Fibroblast of upper back skin (primary cell): ENCODE measurements at places on chromosomes 16 and 17.
A peak's percentile ranks its signal among the peaks of the same experiment; 100 is the strongest.

- peak; percentile 24 for DNase-seq
These were observed 39.7 kb upstream of the MEAK7 start for GRCh38 chr16:84544031-84544773.

DNA sequence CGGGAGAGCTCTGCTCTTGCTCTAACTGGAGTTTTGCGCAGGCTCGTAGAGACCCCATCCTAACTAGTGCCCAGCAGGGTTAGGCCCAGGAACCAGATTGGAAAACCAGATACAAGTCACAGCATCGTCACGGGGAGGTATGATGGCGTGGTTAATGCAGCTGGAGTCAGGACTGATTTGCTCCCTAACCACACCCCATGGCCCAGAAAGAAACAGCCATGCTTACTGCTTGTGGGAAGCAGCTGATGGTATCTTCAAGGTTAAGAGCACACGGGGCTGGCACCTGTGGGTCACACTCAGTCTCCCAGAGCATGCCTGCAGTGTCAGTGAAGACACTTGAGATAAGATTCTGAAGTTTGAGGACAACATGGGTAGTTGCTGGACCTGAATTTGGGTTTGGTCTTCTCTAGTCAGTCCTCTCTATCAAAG lies 60.2 kb downstream of the WIPI1 start:
- DNase-seq = no peak

- DNase-seq = no peak
These were observed 108.1 kb downstream of the HS3ST4 start for GRCh38 chr16:25799816-25800215.

- DNase-seq = no peak
These were observed 470.2 kb downstream of the PMP22 start for GRCh38 chr17:14794961-14795360.

DNA sequence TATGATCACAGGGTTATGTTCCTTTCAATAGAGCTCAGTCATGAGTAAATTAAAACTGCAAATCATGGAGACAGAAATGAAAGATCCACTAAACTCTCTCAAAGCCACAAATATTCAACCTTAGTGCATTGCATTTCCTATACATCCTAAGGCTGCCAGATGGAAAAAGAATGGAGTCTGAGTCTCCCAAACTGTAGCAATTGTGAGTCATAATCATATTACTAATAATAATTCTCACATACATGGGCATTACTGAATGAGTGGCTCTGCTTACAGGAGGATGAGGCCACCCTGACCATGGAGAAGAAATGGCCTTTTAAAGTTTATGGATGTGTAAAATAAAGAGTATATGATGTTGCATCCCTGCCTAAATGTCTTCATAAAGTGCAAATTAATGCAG lies 3.2 kb downstream of the CA10 start:
- DNase-seq = no peak

DNA sequence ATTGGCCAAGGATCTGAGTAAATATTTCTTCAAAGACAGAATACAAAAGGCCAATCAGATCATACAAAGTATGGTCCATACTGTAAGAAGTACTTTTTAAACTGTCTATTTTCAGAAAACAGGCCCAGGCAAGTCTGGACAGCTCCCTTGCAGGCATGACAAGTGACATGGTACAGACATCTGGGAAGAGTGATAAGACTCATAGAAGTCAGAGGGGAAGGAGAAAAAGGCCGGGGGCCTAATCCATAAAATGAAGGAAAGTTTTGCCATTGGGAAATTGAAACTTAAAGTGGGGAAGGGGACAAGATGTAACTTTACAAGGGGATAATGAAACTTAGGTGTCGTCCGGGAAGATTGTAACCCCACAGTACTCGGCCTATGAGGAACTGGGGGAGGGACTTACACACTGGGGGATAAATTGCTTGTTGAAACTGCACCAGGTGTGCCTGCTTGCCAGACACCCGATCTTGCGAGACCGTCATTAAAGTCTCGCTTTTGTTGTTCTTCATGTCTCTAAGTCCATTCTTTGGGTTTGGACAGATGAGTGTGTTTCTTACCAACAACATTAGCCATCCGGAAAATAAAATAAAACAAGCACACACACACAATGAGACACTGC lies 684.0 kb downstream of the CDH11 start:
- DNase-seq = no peak

DNA sequence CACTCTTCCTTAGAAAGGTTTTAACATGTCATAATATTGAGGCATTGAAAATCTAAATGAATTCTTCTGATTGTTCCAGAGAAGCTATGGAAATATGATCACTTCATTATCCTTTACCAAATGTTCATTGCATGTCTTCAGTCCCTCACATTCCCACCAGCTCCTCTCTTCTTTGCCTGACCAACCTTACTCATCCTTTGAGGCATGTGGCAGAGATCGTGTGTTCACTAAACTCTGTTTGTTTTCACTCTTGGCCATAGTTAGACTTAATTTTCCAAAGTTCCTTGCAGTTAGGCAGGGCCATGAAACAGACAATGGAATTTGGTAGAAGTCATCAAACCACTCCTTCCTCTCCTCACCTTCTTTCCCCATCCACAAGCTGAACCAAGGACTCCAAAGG lies 266.5 kb upstream of the HSBP1 start:
- DNase-seq = no peak

DNA sequence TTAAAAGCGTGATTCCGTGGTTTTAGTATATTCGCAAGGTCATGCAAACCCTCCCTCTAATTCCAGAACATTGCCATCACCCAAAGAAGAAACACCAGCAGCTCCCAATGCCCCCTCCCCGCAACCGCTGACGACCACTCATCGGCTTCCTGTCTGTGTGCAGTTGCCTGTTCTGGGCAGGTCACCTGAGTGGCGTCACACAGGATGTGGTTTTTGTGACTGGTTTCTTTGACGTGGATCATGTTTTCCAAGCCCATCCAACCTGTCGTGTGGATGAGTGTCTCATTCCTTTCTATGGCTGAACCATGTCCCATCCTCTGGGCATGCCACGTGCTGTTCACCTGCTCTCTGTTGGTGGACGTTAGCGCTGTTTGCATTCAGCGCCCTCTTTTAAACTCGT lies 8.2 kb upstream of the ATP2C2 start:
- DNase-seq = peak; percentile 2

- no peak for DNase-seq
These were observed 109.0 kb upstream of the DHX40 start for GRCh38 chr17:59456428-59456827.

GRCh38 chr17:28901866-28902818 lies 737 bp downstream of the DHRS13 start:
- DNase-seq = no peak

GRCh38 chr17:45749831-45750335 lies 34.2 kb upstream of the CRHR1 start:
- DNase-seq = no peak

DNA sequence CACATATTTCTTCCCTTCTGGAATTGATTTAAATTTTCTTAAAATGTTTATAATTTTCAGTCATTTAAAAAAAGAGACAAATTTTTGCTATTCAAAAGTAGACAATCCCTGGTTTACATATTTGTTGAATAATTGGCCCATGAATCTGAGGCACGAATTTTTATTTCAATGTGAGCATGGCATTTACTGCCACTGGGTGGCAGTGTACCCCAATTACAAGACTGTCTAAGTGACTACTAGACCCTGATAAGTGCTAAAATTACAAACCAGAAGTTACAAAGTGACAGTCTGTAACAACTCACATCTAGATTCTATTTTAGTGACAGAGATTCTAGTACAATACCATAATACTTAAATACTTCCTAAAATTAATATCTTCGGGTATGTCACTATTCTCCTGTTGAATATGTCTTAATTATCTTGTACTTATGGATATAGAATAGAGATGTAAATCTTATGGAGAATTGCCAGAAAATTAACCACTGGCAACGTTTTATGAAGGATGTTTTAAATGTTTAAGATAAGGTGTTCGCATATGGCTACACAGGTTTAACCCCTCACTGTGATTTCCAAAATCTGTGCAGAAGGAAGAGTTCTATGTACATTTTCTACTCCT lies 235.8 kb downstream of the MAP2K4 start:
- peak; percentile 66 for DNase-seq

DNA sequence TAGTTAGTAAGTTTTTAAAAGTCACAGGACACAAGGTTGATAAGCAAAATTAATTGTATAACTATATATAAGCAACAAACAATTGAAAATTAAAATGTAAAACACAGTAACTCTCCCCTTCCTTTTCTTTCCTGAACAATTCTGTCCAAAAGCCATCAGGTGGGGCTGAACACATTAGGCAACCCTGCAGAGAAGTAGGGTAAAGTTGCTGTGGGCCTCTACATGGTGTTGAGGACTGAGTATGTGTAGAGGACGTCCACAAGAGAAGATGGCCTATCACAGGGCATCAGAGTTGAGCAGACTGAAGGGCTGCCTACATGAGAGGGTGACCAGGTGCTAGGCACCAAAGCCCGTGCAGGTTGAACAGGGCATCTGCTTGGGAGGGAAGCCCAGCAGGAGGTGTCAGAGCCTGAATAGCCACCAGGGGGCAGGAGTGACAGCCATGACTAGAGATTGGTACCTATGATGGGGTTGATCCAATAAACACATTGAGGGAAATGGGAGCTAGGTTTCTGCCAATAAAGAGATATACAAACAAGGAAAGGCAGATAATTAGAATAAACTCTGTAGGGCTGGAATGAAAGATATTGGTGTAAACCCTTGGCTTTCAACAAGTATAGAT lies 415.1 kb downstream of the NPIPA8 start:
- DNase-seq = no peak

- DNase-seq = no peak
These were observed 7.4 kb upstream of the MED9 start for GRCh38 chr17:17469358-17469757.

DNA sequence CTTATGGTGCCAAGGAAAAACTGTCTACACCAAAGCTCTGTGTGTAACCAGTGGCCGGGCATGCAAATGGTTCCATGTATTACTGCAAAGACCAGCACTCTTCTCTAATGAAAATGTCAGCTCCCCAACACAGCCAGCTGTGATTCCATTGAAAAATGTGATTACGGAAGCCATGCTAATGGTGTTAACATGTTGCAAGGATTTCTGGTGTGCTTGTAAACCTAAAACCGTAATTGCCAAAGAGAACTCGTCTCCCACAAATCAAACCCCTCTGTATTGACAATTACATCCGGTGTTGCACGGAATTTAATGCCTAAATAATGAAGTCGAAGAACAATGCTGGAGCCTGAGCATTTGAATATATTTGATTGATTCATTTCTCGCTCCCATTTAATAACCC lies 351.7 kb downstream of the NPIPA8 start:
- DNase-seq = no peak

GRCh38 chr17:31841850-31842194 lies 17.2 kb downstream of the COPRS start:
- no peak for DNase-seq

DNA sequence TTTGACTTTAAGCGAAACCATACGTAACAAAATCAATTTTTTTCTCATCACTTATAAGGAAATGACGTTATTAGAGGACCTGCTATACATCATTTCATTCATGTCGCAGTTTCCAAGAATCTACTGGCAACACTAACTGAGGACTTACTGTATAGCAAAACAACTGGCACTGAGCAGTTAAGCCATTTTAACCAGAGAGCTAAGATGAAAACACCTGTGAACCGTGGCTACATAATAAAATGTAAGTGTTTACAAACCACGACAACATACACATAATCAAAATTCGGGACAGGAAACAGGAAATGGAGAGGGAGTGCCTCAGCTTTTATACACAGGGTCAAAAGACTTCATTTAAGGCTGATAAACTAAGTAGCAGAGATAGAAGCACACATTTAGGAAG lies 29.5 kb downstream of the METTL16 start:
- no peak for DNase-seq

GRCh38 chr17:28828294-28829040 lies 14.1 kb downstream of the FAM222B start:
- DNase-seq = peak; percentile 30

GRCh38 chr16:56547120-56547948 lies 17.5 kb upstream of the MT4 start:
- DNase-seq = peak; percentile 64

GRCh38 chr17:18045691-18046350 lies 6.6 kb downstream of the GID4 start:
- DNase-seq = no peak

DNA sequence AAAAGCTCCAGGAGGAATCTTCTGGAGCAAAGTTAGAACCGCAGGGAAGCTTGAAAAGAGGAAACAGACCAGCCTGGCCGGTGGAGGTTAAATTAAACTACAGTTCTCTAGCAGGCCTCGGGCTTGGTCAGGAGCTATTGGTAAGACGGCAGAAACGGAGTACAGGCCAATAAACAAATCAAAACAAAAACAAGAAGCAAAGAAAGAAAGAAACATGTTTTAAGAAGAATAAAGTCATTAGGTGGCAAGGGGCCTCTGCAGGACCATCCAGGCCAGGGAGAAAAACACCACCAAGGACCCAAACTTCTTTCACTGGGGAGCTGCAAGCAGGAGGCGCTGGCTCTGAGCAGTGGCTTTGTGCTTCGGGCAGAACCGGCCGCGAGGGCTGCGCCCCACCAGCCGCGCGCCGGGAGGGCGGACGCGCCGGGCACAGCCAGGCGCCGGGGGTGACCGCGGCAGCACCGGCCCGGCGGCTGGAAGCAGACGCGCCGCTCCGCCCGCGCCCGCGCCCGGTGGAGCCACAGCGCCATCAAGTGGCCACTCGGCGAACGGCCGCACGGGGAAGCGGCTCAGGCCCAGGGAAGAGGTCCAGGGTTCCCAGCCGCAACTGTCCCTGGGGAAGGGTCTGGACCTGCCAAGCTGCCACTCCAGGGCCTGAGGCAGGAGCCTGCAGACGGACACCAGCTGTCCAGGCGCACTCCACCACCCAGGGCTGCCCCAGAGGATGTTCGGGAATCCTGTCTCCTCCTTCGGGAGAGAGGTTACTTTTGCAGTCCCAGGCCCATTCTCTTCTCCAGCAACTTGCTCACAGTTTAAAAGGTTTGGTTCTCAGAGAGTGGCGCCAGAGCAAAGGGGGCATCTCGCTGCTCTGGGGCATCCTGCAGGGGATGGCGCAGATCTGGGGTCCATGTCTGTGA lies 419.4 kb downstream of the SOX9 start:
- peak; percentile 55 for DNase-seq

DNA sequence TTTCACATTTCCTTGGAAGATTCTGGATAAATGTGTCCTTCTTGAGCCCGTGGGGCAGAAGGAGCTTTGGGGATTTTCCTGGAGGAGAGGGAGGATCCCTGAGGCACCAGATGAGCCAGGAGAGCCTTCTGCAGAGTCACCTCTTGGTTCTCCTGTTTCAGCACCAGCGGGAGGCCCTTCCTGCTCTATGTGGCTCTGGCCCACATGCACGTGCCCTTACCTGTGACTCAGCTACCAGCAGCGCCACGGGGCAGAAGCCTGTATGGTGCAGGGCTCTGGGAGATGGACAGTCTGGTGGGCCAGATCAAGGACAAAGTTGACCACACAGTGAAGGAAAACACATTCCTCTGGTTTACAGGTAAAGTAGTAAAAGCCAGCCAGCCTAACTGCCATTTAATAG lies 77.1 kb downstream of the ARSG start:
- no peak for DNase-seq
